ENCODE measurements at places on chromosomes 3 and 15.
A peak's percentile ranks its signal among the peaks of the same experiment; 100 is the strongest.

- DNase-seq: no peak
Measured at GRCh38 chr3:65277798-65278197, 590.0 kb upstream of the ADAMTS9 start.

DNA sequence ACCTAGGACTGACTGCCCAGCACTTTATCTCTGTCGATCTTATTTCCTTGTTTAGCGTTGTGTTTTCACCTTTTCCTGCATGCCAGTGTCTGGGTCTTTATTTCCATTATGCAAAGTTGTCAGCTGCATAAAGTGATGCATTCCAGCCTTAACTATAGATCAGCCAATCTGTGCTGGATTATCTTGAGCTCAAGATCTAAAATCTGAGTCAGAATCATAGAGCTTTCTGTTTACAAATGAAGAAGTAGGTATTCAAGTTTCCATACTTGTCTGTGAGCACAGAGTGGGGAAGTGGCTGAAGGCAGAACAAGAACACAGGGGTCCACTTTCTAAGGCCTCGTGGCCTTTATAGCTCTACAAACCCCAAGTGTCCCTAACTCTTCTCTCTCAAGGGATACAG lies 82.4 kb upstream of the PLCL2 start:
- DNase-seq: no peak

GRCh38 chr3:158810823-158811724 lies 9.2 kb downstream of the MFSD1 start:
- DNase-seq: no peak

DNA sequence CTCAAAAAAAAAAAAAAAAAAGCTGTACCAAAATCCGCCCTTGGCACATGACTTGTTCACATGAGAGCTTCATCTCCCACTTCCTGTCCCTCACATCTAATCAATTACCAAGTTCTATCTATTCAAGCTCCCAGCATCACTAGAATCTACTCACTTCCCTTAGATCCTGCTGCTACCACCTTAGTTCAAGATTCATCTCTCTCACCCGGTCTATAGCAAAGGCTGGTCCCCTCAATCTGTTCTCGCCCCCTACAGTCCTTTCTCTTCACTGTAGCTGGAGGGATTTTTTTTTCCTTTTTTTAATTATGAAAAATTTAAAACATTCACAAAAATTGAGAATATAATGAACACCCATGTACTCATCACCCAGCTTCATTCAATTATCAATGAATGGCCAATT lies 16.7 kb upstream of the GPR160 start:
- no peak for DNase-seq

DNA sequence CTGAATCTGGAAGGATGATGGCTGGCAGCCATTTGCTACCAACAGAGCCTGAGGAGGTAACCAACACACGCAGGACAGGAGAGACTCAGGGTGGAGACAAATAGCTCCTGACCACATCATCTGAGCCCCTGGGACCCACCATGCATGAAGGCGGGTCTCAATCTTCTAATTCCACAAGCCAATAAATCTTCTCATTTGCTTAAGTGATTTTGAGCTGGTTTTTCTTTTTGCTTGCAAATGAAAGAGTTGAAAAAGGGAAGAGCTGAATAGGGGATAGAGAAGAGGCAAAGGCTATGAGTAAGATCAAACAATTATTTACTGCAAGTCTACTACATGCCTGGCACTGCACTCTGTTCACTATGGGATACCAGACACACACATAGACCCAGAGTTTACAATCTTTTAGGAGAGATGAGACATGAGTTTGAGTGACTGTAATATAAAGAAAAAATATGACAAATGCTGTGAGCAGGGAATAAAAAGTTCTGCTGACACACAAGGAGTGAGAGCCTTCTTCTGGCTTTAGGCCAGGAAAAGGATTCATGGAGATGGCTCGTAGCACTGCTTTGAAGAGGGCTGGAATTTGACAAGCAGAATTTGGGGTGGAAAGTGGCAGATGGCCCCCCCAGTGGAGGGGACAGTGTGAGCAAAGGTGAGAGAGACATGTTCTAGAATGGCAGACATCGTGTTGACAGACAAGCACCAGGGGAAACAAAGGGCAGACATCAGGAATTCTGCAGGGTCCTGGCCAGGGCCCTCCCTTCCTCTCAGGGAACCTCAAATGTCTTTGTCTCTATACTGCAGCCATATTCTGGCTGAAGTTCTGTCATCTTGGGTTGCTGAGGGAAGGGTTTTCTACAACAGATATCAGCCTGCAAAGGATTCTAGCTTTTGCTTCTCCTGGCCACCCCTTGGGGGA lies 69.8 kb upstream of the WNT5A start:
- DNase-seq: no peak

DNA sequence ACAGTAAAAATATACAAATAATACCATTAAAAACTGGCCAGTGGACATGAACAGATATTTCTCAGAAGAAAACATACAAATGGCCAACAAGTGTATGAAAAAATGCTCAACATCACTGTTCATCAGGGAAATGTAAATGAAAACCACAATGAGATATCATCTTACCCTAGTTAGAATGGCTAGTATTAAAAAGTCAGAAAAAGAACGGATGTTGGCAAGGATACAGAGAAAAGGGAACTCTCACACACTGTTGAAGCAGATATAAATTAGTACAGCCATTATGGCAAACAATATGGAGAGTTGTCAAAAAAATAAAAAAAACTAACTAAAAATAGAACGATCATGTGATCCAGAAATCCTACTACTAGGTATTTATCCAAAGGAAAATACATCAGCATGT lies 222.7 kb upstream of the NAALADL2 start:
- DNase-seq: no peak

DNA sequence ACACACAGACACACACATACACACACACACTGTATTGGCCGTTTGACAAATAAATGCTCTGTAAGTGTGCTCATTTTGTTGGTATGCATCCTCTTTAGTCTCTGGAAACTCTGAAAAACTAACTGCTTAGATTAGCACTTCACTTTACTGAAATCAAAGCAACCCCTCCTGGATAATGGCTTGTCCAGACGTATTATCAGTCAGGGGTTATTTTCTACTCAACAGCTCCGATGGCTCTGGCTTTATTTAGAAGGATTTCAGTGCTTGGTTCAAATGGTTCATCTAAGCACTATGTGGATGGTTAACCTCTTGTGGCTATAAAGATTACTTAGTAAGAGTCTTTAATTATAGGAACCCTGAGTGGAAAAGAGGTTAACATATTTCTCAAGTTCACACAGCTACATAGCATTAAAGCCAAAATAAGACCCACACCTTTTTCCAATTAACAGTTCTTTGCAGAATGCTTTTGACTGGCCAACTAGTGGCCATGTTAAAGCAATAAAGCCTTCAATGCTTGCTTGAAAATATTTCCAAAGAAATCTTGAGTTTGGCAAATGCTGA lies 516.1 kb upstream of the NAALADL2 start:
- no peak for DNase-seq

GRCh38 chr3:172221547-172221946 lies 182.2 kb downstream of the FNDC3B start:
- no peak for DNase-seq

DNA sequence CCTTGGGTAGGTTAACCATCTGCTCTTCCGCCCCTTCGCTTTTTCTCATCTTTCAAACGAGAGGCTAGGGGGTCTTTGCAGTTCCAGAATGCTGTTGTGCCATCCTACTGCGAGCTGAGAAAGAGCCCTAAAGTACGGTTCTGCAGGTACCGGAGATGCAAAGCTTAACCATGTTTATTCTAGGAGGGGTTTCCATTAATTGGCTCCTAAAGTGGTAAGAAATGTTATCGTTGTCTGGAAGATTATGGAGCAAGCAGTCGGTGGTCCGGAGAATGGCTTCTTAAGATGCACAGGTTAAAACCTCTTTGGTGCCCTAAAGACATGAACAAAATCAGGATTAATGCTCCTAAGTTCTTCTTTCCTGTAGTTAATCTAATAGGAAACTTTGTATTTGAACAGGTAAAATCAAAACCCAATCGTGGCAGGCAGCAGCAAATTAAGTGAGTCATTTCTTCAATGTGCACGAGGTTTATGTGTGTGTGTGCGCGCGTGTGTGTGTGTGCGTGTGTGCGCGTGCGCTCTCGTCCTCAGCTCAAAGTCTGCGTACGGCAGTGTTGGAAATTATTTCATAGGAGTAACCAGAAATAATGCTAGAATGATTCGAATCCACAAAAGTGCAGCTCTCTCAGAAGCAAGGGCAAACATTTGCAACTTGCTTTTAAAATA lies 772 bp downstream of the FAM81A start:
- DNase-seq: no peak

GRCh38 chr3:144237351-144237750 lies 265.7 kb downstream of the DIPK2A start:
- no peak for DNase-seq

GRCh38 chr3:30199096-30199759 lies 407.2 kb upstream of the TGFBR2 start:
- peak; percentile 31 for DNase-seq
